Stimulated activated CD4-positive, alpha-beta T cell treated with anti-CD3 and anti-CD28 coated beads, Interleukin-1b, Interleukin-23, amount 100 ng/mL, for 4 hours (primary cell): ENCODE measurements at places on chromosomes 11 and 22.

GRCh38 chr11:88179141-88179540 lies 3.9 kb upstream of the RAB38 start:
- no peak for DNase-seq

GRCh38 chr11:47270331-47271271 lies 668 bp downstream of the MADD start:
- no peak for DNase-seq

DNA sequence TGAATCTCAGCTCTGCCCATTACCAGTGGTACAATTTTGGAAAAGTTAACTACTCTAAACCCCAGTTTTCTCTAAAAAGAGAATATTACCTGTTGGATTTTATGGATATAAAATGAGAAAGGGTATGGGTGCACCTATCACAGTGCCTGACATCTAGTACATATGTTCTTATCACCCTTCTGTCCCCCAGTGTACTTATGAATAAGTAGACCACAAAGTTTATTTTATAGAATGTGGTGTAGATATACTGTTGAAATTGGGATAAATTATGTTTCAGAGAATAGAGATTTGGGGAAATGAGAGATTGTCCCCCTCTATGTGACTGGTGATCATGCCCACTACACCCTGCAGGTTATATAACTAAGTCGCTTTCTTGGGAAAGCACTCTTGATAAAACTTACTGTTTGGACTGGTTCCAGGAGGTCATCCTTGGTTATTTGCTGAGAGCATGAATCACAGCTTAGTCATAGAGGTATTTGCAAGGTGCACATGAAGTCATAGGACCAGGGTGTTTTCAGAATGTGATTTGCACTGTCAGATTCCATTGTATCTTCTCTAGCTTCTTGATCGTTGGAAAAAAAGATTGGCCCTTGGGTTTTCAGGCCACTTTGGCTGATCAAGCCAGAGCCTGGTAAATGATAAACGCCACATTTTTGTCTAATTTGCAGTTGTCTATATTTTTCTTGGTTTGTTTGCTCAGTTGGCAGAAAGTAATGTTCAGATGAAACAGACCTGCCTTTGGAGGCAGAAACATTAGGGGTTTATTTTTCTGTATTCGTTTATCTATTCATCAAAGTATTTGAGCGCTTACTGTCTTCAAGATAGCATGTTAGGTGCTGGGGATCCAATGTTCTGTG lies 21.3 kb downstream of the STX3 start:
- no peak for DNase-seq

GRCh38 chr22:39958009-39958711 lies 2.0 kb upstream of the TMA7B start:
- DNase-seq = no peak

- DNase-seq = no peak
These were observed 23.3 kb downstream of the WT1 start for GRCh38 chr11:32411942-32412615.

DNA sequence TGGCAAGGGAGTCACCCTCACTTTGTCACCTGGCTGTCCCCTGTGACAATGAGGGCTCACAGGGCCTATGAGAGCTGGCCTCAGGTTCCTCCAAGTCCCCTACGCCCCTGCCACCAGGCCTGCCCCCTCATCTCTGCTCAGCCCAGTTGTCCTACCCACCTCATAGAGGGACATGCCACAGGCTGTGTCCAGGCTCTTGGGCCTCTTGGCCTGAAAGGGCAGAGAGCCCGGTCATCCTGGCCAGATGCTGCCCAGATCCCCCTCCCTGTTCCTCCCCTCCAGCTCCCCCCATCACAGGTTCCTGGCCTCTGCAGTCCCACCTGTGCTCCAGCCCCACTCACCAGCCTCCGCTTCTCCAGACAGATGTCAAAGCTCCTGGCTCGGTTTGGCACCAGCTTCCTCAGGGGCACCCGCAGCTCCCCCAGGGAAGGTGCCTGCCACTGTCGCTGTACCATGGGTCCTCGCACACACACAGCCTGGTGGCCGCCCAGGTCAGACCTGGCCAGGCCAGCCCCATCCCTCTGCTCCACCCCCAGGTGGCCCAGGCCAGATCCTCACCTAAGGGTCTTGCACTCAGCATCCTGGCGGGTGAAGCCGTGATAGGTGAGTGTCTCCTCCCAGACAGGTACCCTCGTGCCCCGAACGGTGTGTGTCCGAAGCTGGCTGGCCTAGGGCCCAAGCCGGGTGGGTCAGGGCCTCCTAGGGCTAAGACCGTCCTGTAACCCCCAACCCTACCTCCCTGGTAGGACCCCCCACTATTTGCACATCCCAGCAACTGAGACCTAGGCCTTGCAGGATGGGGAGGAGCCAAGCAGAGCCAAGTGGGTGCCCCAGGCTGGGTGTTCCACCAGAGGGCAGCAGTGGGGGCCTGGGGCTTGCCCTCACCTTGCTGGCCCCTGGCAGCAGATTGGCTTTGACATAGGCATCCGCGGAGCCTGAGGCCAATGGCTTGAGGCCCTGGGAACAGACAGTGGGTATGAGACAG lies 8.3 kb downstream of the NDUFV1 start:
- DNase-seq = peak; percentile 29

- no peak for DNase-seq
These were observed 44.7 kb downstream of the SNX19 start for GRCh38 chr11:130871616-130872015.

DNA sequence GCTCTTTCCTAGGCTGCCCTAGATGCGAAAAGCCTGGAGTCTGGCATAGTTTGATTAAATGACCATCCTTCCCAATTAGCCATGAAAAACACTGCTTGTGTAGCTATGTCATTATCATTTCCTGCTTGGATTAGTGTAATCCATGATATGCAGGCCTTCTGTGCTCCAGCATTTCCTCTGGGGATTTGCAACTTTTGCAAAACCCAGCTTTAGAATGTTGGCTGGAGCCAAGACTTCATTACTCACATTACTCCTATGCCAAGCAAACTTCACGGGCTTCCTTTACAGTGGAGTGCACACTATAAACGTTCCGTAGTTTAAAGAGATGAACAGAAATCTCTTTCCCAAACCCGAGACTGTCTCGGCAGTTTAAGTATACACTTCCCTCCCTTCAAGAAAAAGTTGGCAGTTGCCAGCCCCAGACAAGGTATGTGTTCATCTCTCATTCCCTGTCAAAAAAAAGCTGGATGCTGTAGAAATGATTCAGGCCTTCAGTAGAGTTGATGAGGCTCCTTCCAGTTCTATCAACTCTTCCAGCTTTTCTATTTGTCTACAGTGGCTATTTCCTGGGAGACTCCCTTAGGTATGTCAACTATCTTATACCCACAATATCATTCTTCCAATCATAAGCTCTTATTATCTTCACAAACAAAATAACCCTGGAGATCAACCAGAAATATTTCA lies 180.0 kb downstream of the MAML2 start:
- no peak for DNase-seq

GRCh38 chr22:20433686-20434241 lies 3.9 kb downstream of the SCARF2 start:
- DNase-seq = no peak

DNA sequence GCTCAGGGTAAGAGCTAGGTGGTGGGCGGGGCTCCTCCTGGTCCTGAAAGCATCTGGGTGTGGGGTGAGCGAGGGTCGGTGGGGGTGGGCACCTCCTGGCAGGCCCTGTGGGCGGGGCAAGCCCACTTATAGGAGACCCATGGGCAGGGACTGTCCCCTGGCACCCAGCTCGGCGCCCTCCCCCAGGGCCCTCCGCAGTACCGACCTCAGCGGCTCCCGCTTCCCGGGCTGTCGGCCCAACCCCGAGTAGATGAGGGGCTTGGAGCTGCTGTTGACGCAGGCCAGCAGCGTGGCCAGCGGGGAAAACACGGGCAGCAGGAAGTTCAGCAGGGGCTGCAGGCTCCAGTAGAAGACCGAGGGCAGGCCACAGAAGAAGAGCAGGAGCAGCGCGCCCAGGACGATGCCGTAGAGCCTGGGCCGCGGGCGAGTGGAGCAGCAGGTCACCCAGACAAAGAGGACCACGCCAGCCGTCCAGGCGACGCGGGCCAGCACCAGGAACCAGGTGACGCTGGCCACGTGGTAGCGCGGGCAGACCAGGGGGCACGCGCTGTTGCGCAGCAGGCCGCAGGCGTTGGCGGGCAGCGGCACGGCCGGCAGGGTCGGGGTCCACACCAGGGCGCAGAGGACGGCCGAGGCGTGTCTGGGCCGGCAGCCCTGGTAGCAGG lies 663 bp downstream of the MRGPRG start:
- no peak for DNase-seq

DNA sequence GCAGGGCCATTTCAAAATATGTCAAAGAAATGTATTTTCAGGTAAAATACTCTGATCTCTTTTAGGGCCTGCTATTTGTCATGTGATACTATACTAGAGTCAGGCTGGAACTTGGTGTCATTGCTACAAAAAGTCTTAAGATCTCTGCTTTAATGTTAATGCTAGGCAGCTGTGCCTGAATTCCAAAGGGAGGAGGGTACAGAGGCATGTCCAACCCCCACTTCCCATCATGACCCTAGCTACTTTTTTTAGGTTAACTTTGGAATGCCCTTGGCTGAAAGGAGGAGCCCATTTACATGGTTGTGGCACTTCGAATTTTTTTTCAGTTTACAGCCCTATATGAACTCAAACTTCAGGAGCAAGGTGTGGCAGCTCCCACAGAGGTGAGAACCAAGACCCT lies 58.1 kb downstream of the OSBP2 start:
- no peak for DNase-seq

DNA sequence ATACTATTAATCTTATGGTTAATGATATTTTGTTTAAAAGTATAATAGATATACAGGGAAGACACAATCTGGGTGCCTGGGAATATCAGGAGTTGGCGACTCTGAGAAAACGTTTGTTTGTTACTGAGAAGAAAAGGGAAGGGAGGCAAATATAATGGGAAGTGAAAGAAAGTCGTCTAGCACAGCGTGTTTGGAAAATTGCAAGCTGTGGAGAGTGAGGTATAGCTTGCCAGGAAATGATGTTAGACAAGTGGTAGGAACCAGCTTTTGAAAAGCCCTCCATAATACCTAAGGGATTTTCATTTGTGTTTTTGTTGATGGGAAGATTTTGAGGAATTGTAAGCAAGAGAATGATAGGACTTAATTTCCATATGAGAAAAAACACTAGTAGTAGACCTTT lies 322.2 kb downstream of the LUZP2 start:
- no peak for DNase-seq

- peak; percentile 42 for DNase-seq
These were observed 9.0 kb upstream of the VPREB1 start for GRCh38 chr22:22235558-22235957.

GRCh38 chr11:105142167-105142566 lies 2.6 kb upstream of the CARD18 start:
- DNase-seq = no peak

- no peak for DNase-seq
These were observed 92.2 kb downstream of the LUZP2 start for GRCh38 chr11:24589064-24589463.

DNA sequence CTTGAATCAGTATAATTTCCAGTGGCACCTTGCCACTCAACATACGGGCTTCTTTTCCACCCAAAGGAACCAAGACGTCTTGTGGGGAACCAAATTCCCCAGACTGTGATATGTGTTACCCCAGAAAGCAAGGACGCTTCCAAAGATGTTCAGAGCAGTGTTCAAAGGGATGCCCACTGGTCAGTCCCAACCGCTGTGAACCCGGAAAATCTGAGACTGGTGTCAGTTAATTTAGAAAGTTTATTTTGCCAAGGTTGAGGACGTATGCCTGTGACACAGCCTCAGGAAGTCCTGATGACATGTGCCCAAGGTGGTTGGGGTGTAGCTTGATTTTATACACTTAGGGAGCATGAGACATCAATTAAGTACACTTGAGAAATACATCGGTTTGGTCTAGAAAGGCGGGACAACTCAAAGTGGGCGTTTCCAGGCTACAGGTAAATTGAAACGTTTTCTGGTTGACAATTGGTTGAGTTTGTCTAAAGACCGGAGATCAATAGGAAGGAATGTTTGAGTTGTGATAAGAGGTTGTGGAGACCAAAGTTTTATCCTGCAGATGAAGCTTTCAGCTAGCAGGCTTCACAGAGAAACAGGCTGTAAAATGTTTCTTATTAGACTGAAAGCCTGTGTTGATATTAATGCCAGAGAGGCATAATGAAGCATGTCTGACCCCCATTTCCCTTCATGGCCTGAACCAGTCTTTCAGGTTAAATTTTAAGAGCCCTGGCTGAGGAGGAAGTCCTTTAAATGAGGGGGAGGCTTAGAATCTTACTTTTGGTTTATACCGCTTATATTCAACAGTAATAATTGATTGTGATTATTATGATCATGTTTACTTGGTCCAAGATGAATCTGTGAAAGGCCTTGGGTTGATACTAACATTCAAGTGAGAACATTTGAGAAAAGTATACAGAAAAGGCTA lies 6.8 kb downstream of the APOL3 start:
- DNase-seq = no peak

- DNase-seq = no peak
These were observed 54.2 kb downstream of the LGR4 start for GRCh38 chr11:27418356-27418755.

DNA sequence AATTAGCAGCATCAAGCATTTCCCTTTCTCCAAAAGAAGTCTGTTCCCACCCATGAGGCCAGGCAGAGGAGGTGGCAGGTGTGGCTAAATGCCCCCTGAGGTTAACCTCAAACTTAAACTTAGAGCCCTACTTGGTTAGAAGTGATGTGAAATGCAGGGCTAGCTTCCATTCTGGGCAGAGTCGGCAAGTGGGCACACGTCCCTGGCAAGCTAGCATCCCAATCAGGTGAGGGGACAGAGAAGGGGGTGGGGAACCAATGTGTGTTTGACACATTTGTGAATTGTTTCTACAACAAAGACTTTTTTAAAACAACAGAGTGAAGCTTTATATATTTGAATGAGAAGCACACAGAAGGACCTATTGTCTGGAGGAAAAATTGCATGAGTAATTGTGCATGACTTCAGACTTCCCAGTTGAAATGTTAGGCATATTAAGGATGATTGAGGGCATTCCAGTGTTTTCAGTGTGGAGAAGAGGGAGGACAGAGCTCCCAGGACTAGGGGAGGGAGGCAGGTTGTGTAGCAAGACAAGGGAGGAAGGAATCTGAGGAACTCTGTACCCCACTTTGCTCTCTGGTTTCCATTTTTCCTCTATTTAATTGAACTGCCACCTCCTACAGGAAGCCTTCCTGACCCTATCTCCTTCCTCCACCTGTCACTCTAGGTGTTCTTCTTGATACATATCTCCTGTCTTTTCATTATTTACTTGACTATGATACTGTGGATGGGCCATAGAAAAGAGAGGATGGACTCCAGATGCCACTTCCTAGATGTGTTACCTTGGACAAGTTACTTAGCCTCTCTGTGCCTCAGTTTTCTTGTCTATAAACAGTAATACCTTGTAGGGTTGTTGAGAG lies 83.3 kb upstream of the PICALM start:
- DNase-seq = no peak
